ENCODE measurements at places on chromosomes 13 and 19.

GRCh38 chr13:65095161-65096082 is 2134.7 kb downstream of the PCDH9 start:
- no peak for DNase-seq

GRCh38 chr19:45902651-45903625 is 525 bp upstream of the MYPOP start:
- peak; percentile 94 for DNase-seq

DNA sequence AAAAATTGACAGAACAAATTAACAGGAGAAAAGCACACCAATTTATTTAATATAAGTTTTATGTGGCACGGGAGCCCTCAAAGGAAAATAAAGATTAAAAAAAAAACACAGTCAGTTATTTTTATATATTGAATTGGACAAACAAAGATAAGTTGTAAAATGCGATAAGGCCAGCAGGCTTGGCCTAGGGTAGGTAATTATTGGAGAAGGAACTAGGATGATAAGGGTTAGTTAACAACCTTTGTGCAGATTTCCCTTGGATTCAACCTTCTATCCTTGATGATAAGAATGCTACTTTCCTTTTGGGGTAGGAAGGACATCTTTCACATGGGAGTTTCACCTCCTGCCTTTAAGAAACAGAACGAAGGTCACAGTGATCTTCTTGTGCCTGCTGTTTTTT is 252.8 kb downstream of the SHISA2 start:
- no peak for DNase-seq

DNA sequence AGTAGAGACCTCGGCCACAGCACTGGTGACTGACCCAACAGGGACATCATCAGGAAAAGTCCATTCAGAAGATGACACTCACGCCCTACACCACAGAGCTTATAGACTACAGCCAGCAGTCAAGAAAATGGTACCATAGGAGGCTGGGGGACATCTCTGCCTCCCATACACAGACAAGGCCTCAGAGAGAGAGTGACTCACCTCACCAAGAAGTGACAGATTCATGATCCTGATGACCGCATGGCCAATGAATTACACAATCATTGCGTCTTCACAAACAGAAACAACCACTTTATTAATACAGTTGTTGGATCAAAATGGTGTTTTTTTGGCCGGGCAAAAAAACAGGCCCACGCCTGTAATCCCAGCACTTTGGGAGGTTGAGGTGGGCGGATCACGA is 260.8 kb upstream of the TSHZ3 start:
- DNase-seq: no peak

- DNase-seq: no peak
These were observed 5.4 kb downstream of the NLRP12 start for GRCh38 chr19:53818756-53819155.
